ENCODE measurements at places on chromosomes 12 and 14. TPM values are rescaled to one million over a fixed set of nuclear protein-coding genes. Genes with fewer than 3 reads are reported as not detected.

The PSMB5 gene
- 164 TPM for total RNA-seq

The TAS2R14 gene
- 3.7 TPM for total RNA-seq

The METTL3 gene
- 63.1 TPM for total RNA-seq

The COPS7A gene
- 97.4 TPM for total RNA-seq

The PPP1R1A gene
- not detected for total RNA-seq

The LRRC43 gene
- total RNA-seq: under 0.01 TPM

The MORN3 gene
- 0.20 TPM for total RNA-seq

The MYH6 gene
- not detected for total RNA-seq

Data from subcutaneous preadipocyte (primary cell).